ENCODE measurements at places on chromosomes 2 and 18.

- no peak for DNase-seq
Observed at GRCh38 chr2:105854972-105855371, 110.3 kb downstream of the NCK2 start.

DNA sequence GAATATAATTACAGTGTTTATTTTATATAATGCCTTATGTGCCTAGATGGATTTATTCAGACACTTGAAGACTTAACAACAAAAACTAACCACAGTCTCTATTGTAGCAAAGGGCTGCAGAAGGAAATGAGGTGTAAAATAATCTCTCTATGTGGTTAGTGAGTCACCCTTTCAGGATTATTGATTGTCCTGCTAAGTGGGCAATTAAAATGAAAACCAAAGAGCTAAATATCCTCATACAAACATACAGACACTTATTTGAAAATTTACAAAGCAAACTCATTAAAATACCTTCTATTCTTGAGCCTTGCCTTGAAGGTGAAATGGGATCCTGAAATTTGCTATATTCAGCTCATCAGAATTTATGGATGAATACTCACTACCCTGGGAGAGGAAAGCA, 27.7 kb upstream of the DCC start:
- no peak for DNase-seq

GRCh38 chr18:13464432-13465123, 246.0 kb downstream of the LDLRAD4 start:
- peak; percentile 41 for DNase-seq

DNA sequence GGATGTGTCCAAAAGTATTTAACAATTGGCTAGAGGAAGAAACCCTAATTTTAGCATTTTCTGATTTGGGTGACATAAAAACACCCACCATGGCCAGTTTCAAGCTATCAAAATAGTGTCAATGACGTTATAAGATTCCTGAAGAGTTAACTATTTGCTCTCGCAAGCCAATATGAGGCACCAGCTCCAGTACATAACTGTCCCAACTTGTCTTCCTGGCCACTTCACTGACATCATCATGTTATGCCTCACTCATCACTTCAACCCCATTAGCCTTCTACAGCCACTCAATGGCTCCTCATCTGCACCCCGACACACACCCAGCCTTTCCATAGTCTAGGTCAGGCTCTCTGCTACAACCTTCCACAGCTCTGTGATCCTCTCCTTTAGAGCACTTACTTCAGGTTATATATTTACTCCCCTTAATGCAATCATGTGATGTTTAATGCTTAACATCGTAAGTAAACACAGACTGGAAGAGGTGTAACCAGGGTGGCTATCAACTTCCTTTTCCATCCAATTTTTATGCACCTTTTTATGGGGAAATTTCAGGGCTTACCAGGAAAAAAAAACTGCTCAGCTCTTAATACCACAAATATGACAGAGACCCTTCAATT, 158.7 kb downstream of the VWC2L start:
- no peak for DNase-seq
